ENCODE measurements at places on chromosomes 11 and 22.

GRCh38 chr11:96259134-96259830 is 83.7 kb downstream of the MAML2 start:
- peak; percentile 84 for DNase-seq

- no peak for DNase-seq
These were observed 38.8 kb downstream of the MARK2 start for GRCh38 chr11:63877658-63878241.

- DNase-seq = no peak
These were observed 15.9 kb downstream of the PGA5 start for GRCh38 chr11:61256710-61257482.

- DNase-seq = no peak
These were observed 22.3 kb upstream of the OR5B21 start for GRCh38 chr11:58530236-58530635.

DNA sequence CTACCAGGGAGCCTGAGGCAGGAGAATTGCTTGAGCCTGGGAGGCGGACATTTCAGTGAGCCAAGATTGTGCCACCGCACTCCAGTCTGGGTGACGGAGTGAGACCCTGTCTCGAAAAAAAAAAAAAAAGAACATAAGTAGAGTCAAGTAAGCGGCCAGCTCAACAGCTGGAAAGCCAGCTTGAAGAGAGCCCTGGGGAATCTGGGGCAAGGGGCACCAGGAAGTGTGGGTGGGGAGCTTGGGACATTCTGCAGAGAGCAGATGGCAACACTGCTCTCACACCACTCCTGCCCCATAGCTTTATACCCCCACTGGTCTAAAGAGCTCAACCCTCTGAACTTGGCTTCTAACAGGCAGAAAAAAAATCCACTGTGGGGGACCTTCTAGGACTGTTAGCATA is 505.6 kb downstream of the BUD13 start:
- no peak for DNase-seq

DNA sequence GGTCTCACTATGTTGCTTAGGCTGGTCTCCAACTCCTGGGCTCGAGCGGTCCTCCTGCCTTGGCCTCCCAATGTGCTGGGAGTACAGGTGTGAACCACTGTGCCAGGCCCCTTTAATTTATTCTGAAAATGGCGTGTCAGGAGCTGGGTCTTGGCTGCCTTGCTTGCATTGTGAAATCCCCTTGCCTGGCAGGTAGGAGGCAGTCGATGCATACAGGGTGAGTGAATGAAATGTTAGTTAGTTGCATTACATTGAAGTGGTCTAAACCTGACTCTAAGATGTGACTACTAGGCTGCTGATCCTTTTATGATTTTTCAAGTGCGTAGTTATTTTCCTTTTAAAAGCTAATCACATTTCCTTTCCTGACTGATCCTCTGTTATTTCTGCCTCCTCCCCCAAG is 42.9 kb downstream of the PARVB start:
- DNase-seq = no peak

GRCh38 chr22:48188231-48188721 is 1425.8 kb downstream of the TBC1D22A start:
- peak; percentile 4 for DNase-seq

DNA sequence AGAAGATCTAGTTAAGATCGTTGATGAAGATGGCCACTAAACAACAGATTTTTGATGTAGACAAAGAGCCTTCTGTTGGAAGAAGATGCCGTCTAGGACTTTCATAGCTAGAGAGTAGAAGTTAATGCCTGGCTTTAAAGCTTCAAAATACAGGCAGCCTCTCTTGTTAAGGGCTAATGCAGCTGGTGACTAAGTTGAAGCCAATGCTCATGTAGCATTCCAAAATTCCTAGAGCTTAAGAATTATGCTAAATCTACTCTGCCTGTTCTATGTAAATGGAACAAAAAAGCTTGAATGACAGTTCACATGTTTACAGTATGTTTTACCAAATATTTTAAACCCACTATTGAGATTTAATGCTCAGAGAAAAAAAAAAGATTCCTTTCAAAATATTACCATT is 492.6 kb downstream of the CNTN5 start:
- peak; percentile 19 for DNase-seq

DNA sequence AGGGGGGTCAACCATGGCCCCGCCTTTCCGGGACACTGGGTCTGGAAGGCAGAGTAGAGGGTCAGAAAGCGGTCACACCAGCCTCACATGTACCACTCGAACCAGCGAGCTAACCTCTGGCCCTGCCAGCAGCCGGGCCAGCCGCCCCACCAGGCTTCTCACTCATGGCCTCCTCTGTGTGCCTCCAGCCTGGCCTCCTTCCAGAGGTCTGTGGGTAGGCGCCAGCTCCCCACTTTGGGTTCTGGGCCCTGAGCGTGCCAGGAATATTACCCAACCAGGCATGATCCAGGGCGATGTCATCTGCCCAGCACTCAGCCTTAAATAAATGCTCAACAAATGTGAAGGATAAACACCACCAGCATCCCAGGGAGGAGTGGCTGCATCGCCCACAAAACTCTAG is 5.8 kb downstream of the SCUBE1 start:
- no peak for DNase-seq

GRCh38 chr22:40022536-40023240 is 27.9 kb downstream of the FAM83F start:
- DNase-seq = no peak

DNA sequence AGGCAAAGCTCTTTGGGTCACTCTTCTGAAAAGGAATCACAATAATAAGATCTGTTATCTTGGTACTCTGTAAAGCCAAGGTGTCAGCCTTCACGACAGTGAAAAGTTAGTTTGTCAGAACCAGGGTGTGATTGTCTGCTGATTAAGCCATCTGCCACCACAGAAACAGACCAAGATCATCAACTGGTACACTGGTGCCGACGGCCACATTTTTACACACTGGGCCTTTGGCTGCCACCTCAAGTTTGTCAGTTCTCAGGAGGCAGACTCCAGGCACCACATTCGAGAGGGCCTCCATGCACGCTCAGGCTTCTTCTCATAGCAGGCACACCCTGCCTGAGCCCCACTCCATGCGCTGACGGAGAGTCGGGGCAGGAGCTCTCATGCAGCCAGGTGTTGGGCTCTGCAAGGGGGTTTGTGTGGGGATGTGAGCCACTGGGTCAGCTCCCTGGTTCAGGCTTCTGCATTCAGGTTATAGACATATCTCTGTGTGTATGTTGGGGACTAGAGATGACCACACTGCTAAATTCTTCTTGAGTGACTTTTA is 66.2 kb downstream of the KCNJ1 start:
- no peak for DNase-seq

- DNase-seq = no peak
These were observed 59.9 kb upstream of the FGF3 start for GRCh38 chr11:69878927-69879728.

DNA sequence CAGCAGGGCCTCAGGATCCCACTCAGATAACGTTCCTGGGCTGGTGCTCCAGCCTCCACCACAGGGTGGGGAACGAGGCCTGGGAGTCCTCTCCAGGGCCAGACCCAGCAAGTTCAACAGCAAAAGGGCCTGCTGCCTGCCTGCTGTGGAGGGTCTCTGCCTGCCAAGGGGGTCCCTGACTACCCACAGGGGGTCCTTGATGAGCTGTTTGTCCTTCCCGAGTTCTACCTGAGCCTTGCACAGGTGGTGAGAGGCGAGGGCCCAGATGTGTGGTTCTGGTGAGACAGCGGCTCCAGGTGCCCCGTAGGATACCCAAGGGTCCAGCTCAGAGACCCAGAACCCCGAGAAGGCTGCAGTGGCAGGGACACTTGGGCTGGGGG is 4.4 kb downstream of the DUSP8 start:
- no peak for DNase-seq

GRCh38 chr11:64489831-64490441 is 101.1 kb upstream of the SLC22A12 start:
- peak; percentile 31 for DNase-seq

- DNase-seq = no peak
These were observed 18.9 kb upstream of the MTCH2 start for GRCh38 chr11:47661245-47661644.

DNA sequence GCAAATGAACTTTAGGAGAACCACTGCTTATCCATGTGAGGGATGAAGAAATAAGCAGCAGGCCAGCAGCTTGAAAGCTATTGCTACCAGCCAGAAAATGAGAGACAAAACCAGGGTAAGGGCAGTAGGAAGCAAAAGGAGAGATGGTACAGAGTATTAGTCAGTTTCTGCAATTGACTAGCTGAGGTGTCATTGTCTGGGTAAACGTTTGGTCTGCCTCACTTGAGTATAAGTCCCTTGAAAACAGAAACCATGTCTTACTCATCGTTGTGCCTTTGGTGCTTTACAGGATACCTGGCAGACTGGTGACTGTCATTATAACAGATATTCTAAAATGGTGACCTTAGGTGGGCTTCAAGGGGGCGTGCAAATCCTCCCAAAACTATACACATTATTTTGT is 63.9 kb upstream of the USP47 start:
- no peak for DNase-seq

- DNase-seq = peak; percentile 22
These were observed 227.8 kb downstream of the ETS1 start for GRCh38 chr11:128359515-128359914.

- no peak for DNase-seq
These were observed 47.9 kb downstream of the KCNQ1OT1 start for GRCh38 chr11:2651826-2652271.

DNA sequence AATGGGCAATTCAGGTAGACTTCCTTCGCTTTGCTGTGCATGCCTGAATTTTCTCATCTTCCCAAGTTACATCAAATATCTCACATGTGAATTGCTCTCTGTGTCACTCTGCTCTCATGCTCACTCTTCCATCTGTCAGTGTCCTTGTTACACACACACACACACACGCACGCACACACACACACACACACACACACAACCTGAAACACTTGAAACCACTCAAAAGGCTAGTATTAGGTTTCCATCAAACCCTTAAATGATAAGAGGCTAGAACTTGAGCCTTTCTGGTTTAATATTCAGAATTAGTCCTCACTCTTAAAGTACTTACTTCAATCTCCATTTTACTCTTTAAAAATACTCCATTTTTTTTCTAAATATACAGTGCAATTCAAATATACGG is 282.4 kb downstream of the C11orf87 start:
- DNase-seq = no peak

DNA sequence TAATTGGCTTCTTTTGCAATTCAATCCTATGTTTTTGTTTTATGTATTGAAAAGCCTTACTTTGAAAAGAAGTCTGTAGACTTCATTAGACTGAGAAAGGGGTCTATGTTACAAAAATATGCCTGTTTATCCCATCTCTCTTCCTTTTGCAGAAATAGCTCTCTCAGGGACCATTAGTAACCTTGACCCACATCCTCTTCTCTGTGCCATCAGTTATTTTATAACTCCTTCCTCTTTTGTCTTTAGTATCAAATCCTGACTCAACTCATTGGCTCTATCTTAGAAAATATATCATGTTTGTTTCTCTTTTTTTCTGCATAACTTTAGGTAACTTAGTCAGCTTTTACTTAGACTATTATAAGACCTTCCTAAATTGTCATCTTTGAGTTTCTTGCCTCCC is 20.3 kb downstream of the ZC3H12C start:
- DNase-seq = no peak

GRCh38 chr11:126024123-126024522 is 38.5 kb downstream of the CDON start:
- DNase-seq = no peak

- DNase-seq = no peak
These were observed 892.9 kb downstream of the OPCML start for GRCh38 chr11:132639403-132639802.

GRCh38 chr22:30408388-30409102 is 11.7 kb downstream of the SEC14L2 start:
- peak; percentile 84 for DNase-seq

- DNase-seq = peak; percentile 51
These were observed at the start of gene NR1H3 for GRCh38 chr11:47257517-47258316. Gene NR1H3 (plus strand): TSS chr11:47257996. CDS start chr11:47259217, 1,221 bp downstream.

GRCh38 chr11:66015936-66016792 is 4.4 kb downstream of the CST6 start:
- DNase-seq = no peak

GRCh38 chr11:116984186-116984585 is 114.0 kb downstream of the SIK3 start:
- peak; percentile 73 for DNase-seq

- no peak for DNase-seq
These were observed 39.3 kb downstream of the ZNF202 start for GRCh38 chr11:123702139-123702538.

GRCh38 chr11:20084921-20085814 is 75.1 kb downstream of the DBX1 start:
- no peak for DNase-seq

GRCh38 chr22:40426594-40427333 is 56.4 kb downstream of the SGSM3 start:
- no peak for DNase-seq

GRCh38 chr11:101326141-101326540 is 196.5 kb upstream of the PGR start:
- DNase-seq = no peak

DNA sequence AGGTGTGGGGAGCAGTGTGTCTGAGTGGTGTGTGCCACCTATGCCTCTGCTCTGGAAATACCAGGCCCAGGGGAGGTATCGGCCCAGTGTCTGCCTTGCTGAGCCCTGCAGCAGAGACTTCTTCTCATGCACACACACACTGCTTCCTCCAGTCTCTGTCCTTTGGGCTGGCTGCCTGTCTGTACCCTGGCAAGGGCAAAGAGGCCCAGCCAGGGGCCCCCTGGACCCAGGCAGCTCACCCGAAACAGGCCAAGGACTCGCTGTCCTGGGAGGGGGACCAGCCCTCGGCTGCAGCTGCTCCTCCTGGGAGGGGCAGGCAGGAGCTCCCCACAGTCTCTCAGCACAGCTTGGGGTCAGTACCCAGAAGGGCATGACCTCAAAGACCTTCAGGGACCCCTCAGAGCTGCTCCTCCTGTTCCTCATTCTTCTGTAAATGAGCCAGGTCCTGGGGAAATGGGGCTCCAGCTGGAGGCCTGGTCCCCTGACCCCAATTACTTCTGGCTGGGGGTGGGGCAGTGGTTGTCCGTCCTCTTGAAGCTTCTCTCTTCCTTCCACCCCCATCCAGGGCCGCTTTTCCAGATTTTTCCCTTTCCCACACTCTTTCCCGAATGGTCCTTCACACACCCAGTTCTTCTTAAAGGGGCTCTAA is 24.5 kb upstream of the ALX4 start:
- no peak for DNase-seq

DNA sequence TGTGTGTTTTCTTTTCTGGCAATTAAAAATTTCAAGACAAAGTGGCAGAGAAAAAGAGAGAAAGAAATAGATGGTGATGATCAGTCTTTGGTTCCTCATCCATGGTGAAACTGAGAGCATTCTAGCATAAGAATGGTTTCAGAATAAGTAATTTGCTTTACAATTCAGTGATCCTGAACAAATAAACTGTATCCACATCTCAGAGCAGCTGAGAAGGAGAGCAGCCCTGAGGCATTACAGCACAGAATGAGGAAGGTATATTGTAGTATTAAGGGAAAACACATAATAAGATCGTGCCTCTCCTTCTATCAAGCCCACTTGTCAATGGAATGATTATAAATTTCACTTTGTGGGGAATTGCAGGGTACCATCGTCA is 17.4 kb downstream of the LUZP2 start:
- no peak for DNase-seq

GRCh38 chr22:49052023-49052538 is 775.6 kb downstream of the BRD1 start:
- DNase-seq = peak; percentile 8

Data from fibroblast of skin of right biceps (primary cell).